CD4-positive, alpha-beta T cell treated with Interleukin-4 for 1 hour (primary cell): ENCODE measurements at places on chromosomes 7 and 10.

- DNase-seq, result no peak
These were observed 325.5 kb upstream of the C7orf33 start for GRCh38 chr7:148264933-148265557.

DNA sequence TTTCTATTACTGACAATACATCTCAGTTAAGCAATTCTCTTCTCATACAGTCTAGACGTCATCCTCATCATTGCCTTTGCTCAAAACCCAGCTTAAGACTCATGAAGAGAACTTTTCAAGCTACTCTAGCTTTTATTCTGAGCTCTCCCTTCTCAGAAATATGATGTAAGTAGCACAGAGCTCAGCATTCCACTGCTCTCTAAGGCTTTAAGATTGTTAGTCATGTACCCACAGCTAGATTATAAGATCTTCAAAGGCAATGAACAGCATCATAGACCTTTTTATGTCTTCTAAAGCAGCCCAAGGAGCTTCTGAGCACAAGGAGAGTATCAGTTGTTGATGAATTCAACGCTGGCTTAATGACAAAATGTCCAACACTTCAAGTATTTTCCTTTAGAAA lies 119.3 kb downstream of the NRP1 start:
- DNase-seq, result no peak

GRCh38 chr10:93680412-93681047 lies 21.9 kb downstream of the FRA10AC1 start:
- peak; percentile 22 for DNase-seq

DNA sequence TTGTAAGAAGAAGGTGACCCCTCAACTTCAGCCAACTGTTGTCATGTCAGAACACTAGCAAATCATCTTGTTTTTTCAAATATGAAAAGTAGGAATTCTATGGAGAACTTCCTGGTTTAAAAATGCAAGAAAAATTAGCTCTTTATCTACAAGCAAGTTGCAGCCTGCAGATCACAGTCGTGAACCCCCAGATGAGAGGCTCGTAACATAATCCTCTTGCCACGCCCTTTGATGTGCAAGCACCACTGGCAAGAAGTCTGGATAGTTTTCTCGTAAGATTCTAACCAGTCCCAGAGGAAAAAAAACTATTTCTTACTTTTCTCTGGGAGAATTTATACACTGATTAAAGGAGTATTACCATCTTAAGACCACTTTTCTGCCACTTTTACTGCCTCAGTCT lies 132.3 kb downstream of the DPY19L1 start:
- DNase-seq, result no peak

DNA sequence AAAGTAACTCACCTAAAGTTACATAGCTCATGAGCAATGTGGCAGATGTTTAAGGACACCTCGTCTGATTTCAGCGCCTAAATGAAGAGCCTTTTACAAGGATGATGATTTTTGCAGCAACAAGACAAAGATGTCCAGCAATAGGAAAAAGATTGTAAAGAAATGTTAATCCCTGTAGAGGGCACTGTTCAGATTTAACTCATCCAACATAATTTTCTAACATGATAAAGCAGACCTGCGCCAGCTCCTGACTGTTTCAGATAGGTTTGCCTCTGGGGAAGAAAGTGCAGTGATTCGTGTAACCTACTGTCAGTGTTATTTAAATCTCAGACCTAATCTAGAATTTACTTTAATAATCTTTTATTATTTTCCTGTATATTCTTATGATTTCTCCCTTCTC lies 595.2 kb downstream of the AUTS2 start:
- DNase-seq, result no peak

DNA sequence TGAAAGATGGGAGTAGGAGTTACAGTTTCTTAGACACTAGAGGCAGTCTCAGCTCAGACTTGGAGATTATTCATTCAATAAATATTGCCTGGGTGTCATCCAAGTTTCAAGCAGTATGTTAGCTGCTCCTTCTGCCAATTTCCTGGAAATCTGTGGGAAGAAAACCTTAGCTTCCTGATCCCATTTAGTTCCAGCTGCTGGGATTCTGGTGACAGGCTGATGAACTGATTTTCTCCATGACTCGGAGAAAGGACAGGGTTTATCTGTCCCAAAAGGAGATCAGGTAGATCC lies 95.8 kb downstream of the CLEC2L start:
- no peak for DNase-seq

DNA sequence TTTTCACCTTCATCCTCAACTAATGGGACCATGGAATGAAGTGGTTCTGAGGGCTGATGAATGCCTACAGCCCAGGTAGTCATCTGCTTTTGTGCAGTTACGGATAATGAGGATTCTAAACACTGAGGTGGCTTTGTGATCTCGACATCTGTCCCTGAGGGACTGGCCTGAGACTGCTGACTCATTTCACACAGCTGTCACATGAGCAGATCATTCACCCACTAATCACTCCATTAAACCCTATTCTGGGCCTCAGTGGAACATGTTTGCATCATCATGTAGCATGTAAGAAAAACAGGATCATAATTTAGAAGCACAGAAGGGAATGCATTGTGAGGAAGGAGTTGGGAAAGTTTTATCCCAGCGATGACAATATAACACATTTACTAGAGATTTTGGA lies 79.4 kb upstream of the FEZF1 start:
- DNase-seq, result no peak

DNA sequence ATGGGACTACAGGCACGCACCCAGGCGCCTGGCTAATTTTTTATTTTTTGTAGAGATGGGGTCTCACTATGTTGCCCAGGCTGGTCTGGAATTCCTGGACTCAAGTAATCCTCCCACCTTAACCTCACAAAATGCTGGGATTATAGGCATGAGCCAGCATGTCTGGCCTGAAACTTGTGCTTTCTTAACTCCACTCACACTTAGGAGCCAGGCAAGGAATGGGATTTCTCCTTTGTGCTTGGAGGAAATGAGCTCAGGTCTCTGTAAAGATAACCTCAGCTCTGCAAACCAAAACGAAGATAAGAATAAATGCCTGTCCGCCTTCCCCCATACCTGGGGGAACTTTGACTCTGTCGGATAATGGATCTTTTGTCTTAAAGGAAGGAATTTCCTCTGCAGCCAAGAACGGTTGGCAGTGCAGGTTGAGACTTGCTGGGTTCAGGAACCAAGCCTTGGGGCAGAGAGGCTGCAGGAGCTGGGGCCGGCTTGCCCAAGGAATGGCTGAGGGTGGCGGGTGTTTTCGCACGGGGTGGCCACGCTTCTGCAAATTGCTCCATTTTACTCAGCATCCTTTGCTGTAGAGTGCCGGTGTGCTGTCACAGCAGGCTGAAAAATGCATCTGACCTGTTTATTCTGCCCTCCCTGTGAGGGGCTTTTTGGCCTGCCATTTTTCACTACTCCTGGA lies 174.2 kb downstream of the KIAA1217 start:
- no peak for DNase-seq

- DNase-seq, result peak; percentile 91
These were observed at the start of gene RASSF4 for GRCh38 chr10:44959247-44960087. Gene RASSF4, plus strand, starts transcription at chr10:44959802. Its CDS starts 10,401 bp downstream, at chr10:44970203.
